ENCODE measurements at places on chromosomes 16 and 17.

- no peak for DNase-seq
Observed at GRCh38 chr17:73262676-73263642, 1.3 kb upstream of the CPSF4L start.

DNA sequence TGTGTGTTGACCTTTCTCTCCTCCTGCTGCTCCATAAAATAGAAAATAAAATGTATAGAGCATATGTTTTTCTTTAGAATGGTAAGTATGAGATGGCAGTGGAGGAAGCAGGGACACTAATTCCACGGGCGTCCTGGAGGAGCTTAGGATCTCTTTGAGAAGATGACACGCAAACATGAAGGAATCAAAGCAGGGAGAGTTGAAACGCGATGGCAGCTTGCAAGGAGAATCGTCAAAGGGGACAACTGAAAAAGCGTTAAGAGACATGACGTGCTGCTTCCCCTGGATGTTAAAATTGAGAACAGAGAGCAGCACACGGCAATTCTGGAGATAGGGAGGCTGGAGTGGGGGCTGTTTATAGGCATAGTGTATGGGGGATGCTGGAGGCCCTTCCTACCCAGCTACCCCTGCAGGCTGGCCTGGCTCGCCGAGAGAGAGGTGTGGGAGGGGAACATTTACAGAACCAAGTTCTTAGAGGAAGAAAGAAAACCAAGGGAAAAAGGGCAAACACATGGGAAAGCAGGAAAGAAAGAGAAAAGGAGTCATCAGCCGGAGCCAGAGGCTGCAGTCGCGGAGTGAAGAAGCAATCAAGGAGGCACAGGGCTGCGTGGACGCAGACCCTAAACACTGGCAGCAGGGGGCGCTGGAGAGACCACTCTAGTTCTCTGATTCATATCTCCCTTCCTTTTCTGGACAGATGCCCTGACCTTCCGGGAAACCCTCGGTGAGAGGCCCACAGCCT, 55.8 kb downstream of the MYH13 start:
- peak; percentile 19 for DNase-seq

DNA sequence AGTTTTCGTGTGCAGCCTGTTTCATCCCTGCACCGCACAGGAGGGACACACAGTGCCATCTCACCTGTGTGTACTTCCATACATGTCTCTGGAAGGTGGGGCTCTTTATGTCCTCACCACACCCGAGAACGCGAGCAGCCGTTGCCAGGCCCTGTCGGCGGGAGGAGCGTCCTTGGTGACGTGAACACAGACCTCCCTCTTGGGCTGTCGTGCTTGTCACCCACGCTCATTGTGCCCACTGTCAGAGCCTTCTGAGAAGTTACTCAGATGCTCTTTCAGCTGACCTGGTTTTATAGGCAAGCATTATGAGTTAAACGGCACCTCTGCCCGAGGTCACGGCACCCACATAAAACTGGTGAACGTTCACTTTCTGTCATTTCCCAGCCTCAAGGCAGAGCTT, 40.2 kb downstream of the ZNF750 start:
- no peak for DNase-seq

- no peak for DNase-seq
Observed at GRCh38 chr16:85845266-85845665, 45.8 kb downstream of the COX4I1 start.

DNA sequence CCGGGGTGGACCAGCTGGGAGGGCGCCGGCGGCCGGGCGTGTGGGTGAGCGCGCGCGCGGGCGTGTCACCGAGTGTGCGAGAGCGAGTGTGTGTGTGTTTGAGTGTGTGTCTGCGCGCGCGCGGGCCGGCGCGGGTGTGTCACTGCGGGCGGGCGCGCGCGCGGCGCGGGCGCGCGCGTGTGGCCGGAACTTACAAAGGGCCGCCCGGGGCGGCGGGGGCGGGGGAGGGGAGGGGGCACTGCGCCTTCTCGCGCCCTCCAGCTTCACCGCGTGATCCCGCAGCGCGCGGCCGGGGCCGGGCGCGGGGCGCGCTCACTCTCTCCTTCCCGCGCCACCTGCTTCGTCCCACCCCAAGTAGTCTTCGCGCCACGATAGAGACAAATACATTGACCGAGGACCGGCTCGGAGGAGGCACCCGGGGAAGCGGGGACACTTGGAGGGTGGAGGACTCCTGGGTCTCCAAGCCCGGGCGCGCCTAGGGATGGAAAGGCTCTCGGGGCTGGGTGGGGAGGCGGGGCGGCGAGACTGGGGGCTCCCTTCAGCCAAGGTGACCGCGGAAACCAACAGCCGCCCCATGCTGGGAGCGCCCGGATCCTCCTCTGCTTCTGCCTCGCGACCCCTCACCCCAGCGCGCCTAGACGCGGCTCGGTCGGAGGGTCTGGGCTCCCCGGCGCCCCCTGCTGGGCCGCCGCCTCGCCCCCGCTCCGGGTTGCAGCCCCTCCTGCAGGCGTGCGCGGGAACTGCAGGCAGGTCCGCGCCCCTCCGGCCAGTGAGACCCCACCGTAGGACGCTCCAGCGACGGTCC, at the start of gene SRCIN1:
TSS of gene SRCIN1 (minus strand) at position 112 of the 805 bp plus-strand sequence. CDS start 247 bp downstream, outside the sequence.
- peak; percentile 56 for DNase-seq

GRCh38 chr16:10610499-10611184, 30.2 kb upstream of the EMP2 start:
- DNase-seq = no peak

DNA sequence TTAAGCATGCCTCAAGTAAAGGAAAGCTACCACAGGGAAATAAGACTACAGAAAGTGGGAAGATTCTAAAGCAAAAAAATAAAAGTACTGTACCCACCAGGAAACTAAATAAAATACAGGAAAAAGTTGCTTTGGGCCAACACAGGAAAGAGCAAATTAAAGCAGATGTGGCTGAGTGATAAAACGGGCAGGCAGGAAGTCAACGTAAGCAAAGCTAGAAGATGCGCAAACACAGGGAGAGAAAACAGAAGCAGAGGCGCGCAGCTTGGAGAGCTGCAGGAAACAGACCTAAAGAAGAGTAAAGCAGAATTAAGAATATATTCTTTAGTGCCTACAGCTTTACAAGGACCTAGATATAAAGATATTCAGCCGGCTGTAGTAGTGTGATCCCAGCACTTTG, 21.7 kb downstream of the USP36 start:
- no peak for DNase-seq

DNA sequence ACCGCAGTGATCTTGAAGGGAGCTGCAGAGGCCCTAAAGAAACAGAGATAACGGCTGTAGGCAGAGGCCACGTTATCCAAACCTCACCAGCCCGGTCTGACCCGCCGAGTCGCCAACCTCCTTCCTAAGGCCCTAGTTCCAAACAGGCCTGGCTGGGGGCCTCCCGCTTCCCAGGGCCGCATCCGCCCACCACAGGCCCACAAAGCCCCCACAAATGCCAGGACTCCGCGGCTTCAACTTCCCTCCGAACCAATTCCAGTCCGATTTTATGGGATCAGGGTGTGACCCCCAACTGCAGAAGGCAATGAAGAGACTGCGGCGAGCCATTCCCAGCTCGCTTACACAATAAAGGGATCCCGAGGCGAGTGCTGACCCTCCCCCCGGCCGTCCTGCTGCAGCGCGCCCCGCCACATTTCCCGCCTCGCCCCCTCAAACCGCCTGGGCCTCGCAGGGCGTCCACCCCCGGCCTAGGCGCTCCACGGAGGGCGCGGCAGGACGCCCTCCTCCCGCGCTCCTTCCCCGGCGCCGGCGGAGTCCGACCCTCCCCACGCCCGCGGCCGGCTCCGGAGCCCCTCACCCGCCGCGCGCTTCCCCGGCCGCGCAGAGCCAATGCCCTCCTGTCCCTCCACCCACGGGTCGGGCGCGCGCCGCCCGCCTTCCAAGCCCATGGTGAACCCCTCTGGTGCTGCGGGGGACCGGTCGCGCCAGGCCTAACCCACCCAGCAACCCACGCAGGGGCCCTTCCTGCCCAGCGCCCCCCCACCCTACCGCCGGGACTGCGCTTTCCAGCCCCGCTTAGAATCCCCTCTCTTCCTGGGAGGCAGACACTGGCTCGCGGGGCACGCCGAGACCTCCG, 926 bp downstream of the MYH10 start:
- no peak for DNase-seq

DNA sequence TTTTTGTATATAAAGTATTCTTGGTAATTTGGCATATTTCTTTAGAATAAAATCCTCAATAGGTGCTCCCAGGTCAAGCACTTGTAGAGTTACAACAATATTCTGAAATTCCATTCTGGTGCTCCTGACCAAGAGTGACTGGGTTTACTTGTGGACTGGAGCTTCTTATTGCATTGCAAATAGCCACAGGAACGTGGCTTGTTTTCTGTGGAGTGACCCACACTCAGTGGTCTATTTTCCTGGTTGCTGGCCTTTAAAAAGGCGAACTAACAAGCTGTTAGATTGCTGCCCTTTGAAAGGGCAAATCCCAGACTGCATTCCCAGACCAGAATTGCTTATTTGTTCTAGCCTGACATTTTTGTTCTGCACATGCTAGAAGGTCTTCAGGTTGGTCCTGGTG, 658.8 kb upstream of the GOT2 start:
- no peak for DNase-seq

GRCh38 chr17:55124730-55125360, 139.9 kb upstream of the HLF start:
- no peak for DNase-seq

DNA sequence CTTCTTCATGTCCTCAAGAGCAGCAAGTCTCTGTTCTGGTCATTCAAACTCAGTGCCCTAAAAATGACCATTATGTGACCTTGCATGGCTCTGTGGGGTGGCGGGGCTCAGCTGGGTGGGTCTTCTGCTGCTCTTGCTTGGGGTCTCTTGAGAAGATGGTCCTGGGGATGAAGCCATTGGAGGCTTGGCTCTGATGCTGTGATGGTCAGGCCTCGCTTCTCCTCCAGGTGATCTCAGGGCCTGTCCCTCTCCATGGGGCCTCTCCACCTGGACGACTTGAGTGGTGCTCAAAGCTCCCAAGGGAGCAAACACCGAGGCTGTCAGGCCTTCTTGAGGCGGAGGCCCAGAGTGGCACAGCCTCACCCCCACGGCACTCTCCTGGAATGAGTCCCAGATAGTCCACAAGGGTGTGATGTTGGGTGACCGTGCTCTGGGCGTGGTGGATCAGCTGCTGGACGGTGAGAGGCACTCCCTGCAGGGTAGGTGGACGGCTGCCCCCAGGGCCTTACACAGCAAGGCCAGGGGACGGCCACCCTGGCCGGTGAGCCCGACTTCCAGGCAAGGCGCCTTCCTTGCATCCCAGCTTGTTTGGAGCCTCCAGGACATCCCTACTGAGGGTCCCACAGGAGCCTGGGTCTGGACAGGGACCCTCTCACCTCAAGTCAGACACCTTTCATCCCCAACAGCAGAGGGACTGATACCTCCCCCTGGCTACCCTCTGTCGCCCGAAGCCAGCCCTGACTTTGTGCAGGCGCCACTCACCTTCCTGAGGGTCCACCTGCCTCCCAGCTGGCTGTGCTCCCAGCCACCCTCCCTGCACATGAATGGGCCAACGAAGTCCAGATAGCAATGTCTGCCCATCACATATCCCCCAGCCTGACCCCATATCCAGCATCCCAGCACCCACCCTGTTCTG, 48.7 kb downstream of the USP22 start:
- DNase-seq = no peak
